ENCODE measurements at places on chromosomes 1 and 21. TPM values are rescaled to one million over a fixed set of nuclear protein-coding genes. Genes with fewer than 3 reads are reported as not detected.

DNA sequence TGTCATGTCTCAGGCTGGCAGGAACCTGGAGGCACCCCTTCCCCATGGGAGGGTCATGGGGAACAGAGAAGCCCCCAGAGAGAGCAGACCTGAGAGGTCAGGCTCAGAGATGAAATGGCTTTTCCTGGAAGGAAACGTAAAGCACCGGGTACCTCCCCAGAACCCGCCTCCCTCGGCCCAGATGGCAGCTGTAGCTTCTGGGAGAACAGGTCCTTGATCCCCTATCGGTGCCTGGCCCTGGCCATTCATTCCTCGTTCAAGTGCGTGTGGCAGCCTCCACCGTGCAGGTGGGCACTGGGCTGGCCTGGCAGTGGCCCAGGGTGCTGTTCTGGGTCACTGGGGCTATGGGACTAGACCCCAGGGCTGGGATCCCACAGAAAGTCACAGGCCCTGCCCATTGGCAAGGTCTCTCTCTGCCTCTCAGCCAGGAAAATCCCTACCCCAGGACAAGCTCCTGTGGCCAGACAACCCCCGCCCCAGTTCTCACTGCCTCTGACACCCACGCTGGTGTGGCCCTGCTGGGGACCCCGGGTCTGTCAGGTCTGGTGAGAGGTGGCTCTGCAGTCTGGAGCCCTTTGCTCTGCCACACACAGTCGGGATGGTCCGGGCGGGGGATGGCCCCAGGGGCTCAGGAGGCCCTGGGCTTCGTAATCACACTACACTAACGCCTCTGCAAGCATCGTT, 183.2 kb upstream of the VAMP3 start:
- peak; percentile 60 for DNase-seq
- H3K27ac ChIP-seq = no peak overlapping the region
- no peaks in the 10 kb centered on the region for H3K4me1 ChIP-seq
- H3K27me3 ChIP-seq = no peaks in the 10 kb centered on the region
- H3K4me3 ChIP-seq = no peak overlapping the region

- no peaks in the 10 kb centered on the region for H3K36me3 ChIP-seq
- no peak overlapping the region for H3K4me3 ChIP-seq
- no peak for DNase-seq
- H3K27me3 ChIP-seq = no peaks in the 10 kb centered on the region
Observed at GRCh38 chr1:168291222-168291837, 10.7 kb downstream of the TBX19 start.

GRCh38 chr1:238404481-238404880, 513.8 kb upstream of the ZP4 start:
- no peaks in the 10 kb centered on the region for H3K27me3 ChIP-seq
- no peaks in the 10 kb centered on the region for H3K36me3 ChIP-seq
- H3K4me1 ChIP-seq = no peaks in the 10 kb centered on the region

The GPATCH2 gene
- total RNA-seq = 13.4 TPM

The CRYBG2 gene
- 7.6 TPM for total RNA-seq
